ENCODE measurements at places on chromosomes 2 and 18. TPM values are rescaled to one million over a fixed set of nuclear protein-coding genes. Genes with fewer than 3 reads are reported as not detected.

GRCh38 chr2:38572167-38572566, 30.6 kb downstream of the HNRNPLL start:
- peak; percentile 68 for DNase-seq
- H3K4me1 ChIP-seq, result peaks cover 17% of the 10 kb centered on the region

GRCh38 chr2:110873056-110873502, 140.7 kb downstream of the ACOXL start:
- peaks cover 13% of the 10 kb centered on the region for H3K4me1 ChIP-seq
- H3K36me3 ChIP-seq, result peaks cover 2% of the 10 kb centered on the region
- peak; percentile 18 for DNase-seq
- H3K27ac ChIP-seq, result no peak overlapping the region
- H3K4me3 ChIP-seq, result no peak overlapping the region

DNA sequence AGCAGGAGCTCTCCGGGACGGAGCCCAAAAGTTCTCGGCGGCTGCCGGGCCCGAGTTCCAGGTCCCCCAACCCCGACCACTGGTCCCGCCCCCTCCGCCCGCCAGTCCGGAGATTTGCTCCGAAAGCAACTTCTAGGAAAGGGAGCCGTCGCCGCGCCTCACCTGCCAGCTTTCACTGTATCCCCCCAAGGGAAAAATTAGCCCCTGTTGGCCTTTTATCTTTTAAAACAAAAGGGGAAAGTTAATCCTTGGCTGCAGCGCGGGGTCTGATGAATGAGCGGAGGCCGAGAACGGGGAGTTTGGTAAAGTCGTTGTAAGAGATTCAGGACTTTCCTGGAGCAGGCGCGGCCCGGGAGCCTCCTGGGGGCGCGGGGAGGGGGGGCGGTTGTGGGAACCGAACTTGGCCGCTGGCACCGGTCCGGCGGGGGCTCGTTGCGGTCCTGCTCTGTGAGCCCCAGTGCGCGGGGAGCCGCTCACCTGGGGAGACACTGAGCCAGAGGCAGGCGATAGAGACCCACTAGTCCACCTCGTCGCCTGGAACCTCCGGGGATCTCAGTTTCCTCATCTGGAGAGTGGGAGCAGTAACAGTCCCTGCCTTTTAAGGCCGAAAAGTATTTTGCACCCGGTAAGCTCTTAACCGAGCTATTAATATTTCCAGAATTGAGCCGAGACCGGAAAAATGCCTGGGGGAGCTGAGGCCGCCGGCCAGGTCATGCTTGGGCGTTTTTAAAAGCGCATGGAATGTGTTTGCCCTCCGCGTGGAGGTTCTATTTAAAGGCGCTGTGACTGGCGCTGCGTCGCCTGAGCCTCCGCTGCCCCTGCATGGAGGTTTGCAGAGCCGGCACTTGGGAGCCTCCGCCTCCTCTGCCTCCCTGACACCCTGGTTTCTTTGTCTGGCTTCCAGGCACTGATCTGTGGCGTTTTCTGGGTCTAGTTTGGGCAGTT, 1.1 kb downstream of the EFHD1 start:
- H3K4me3 ChIP-seq, result peak overlapping the region; percentile 24
- H3K27me3 ChIP-seq, result peaks cover 30% of the 10 kb centered on the region
- H3K36me3 ChIP-seq, result no peaks in the 10 kb centered on the region

TM4SF20 gene
- total RNA-seq, result not detected

DNA sequence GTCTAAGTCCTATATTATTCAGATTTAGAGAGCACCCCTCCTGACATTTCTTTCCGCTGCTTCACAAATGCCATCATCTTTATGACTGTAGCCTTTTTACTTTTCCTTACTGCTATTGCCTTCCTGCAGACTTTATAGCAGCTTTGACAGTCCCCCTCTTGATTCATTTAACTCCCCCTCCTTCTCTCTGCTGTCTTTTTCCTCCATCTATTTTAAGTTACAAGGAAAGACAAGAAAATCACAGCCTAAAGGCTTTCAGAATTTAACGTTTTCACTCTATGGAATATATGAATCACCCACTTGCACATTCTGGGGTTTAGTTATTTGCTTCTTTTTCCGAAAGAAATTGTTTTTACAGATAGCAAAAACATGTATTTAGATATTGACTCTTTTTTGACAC, 183.4 kb upstream of the SETBP1 start:
- no peak overlapping the region for H3K27ac ChIP-seq
- no peaks in the 10 kb centered on the region for H3K4me1 ChIP-seq
- no peak for DNase-seq
- H3K36me3 ChIP-seq, result no peaks in the 10 kb centered on the region
